Hematopoietic multipotent progenitor cell treated with erythropoietin and hydrocortisone succinate and interleukin-3 and kit ligand, for 15 days (in vitro differentiated cells): ENCODE measurements at places on chromosomes 2 and 18.

DNA sequence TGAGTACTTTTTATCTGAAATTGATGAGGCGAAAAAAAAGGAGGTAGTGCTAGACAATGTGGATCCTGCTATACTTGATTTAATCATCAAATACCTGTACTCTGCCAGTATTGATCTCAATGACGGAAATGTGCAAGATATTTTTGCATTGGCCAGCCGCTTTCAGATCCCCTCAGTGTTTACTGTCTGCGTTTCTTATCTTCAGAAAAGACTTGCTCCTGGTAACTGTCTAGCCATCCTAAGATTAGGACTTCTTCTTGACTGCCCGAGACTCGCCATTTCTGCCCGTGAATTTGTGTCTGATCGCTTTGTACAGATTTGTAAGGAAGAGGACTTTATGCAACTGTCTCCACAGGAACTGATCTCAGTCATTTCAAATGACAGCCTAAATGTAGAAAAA, 453 bp downstream of the KLHL41 start:
- DNase-seq: no peak

DNA sequence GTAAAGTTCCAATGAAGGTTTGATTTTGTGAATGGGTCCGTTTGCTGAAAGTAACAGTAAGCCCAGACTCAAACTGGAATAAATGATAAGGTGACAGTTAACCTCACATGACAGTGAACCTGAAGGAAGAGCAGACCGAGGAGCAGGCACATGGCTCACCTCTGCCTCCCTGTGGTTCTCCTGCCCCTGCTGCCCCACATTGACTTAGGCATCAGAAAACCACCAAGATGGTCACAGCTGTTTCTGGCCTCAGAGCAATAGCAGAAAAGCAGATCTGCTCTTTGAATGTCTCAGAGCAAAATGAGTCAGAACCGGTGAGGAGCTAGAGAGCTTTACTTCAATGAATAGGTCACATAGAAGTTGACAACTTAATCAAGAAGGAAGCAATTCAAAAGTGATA, 487.6 kb downstream of the METTL4 start:
- no peak for DNase-seq

- DNase-seq: no peak
Observed at GRCh38 chr2:36477746-36478145, 120.2 kb downstream of the FEZ2 start.

- DNase-seq: no peak
Observed at GRCh38 chr18:59665057-59666006, 31.9 kb downstream of the CCBE1 start.

DNA sequence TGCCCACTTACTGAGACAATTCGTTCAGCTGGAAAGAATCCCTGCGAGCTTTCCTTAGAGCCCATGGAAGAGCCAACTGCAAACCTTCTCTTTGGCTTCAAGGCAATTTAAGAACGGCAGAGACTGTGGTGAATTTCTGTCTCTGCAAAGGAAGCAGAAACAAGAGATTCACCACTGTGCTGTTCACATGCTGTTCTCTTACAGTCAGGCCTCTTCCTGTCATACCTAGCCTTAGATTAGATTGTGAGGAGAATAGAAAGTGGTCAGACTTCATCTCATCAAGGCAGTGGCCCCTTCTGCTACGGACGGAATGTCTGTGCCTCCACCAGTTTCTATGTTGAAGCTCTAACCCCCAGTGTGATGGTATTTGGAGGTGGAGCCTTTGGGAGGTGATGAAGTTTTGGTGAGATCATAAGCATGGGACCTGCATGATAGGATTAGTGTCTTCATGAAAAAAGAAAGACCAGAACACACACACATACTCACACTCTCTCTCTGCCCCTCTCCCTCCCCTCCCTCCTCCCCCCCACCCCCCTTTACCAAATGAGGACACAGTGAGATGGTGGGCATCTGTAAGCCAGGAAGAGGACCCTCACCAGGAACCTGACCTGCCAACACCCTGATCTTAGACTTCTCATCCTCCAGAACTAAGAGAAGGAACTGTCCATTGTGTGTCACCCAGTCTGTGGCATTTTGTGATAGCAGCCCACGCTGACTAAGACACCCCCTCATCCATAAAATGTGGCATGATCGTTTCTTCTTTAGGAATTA, 45.6 kb upstream of the NRP2 start:
- DNase-seq: no peak

- DNase-seq: no peak
Observed at GRCh38 chr2:25596516-25597244, 76.7 kb downstream of the DTNB start.
